Naive thymus-derived CD4-positive, alpha-beta T cell (primary cell): ENCODE measurements at places on chromosomes 2 and 18. TPM values are rescaled to one million over a fixed set of nuclear protein-coding genes. Genes with fewer than 3 reads are reported as not detected.

UCN gene
- 5.7 TPM for total RNA-seq

FSHR gene
- not detected for total RNA-seq

CRIM1 gene
- total RNA-seq: 0.75 TPM

IL1B gene
- 615 TPM for total RNA-seq

UGT1A8 gene
- total RNA-seq: not detected

ABCB11 gene
- not detected for total RNA-seq

C2orf66 gene
- total RNA-seq: 0.53 and 1.1 TPM in 2 replicates

TMEM37 gene
- total RNA-seq: 0.51 TPM

HRH4 gene
- total RNA-seq: 0.19 and 0.31 TPM in 2 replicates

GREB1L gene
- total RNA-seq: not detected

VIT gene
- total RNA-seq: not detected

FBXO41 gene
- total RNA-seq: 14.1 TPM

BOLL gene
- not detected for total RNA-seq

NT5DC4 gene
- 0.56 TPM for total RNA-seq

FRZB gene
- 0.08 TPM in 1 of 2 replicates, not detected in the other for total RNA-seq

FSIP2 gene
- total RNA-seq: 0.54 TPM

GAD1 gene
- not detected for total RNA-seq

C18orf54 gene
- total RNA-seq: 8.1 and 8.3 TPM in 2 replicates

RGPD5 gene
- 79.9 TPM for total RNA-seq

SRD5A2 gene
- total RNA-seq: not detected

RGPD4 gene
- total RNA-seq: 0.11 TPM

TTL gene
- 14.8 TPM for total RNA-seq

SLC8A1 gene
- 1.5 and 1.6 TPM in 2 replicates for total RNA-seq

RFTN2 gene
- 0.64 TPM for total RNA-seq

AQP4 gene
- total RNA-seq: not detected

CHRNA1 gene
- not detected for total RNA-seq

C2orf72 gene
- not detected for total RNA-seq

TMX3 gene
- total RNA-seq: 42.0 TPM

CNGA3 gene
- not detected for total RNA-seq

PID1 gene
- total RNA-seq: 5.3 TPM

QPCT gene
- total RNA-seq: 0.86 TPM

TUBB6 gene
- 13.3 and 14.2 TPM in 2 replicates for total RNA-seq

VWA3B gene
- not detected in 2 replicates for total RNA-seq

STAT4 gene
- total RNA-seq: 124 TPM

HOXD13 gene
- total RNA-seq: not detected

CYBRD1 gene
- total RNA-seq: 0.46 TPM

TTN gene
- total RNA-seq: 43.8 TPM

RAD51AP2 gene
- total RNA-seq: not detected
